ENCODE measurements at places on chromosomes 4 and X. TPM values are rescaled to one million over a fixed set of nuclear protein-coding genes. Genes with fewer than 3 reads are reported as not detected.

The TMEM154 gene
- 5.5 TPM for total RNA-seq

The SMARCA5 gene
- 28.2 TPM for total RNA-seq

The OTC gene
- total RNA-seq, result not detected

The MND1 gene
- 1.4 TPM for total RNA-seq

The MXRA5 gene
- 25.9 TPM for total RNA-seq

The ESX1 gene
- not detected for total RNA-seq

The KIAA0232 gene
- 12.9 TPM for total RNA-seq

The GASK1B gene
- total RNA-seq, result 0.81 TPM

The PRPS2 gene
- 40.4 TPM for total RNA-seq

The UGT2B10 gene
- not detected for total RNA-seq

The ASMT gene
- total RNA-seq, result not detected

The GYPE gene
- total RNA-seq, result under 0.01 TPM

The FAM241A gene
- 0.81 TPM for total RNA-seq

The ANTXR2 gene
- total RNA-seq, result 30.6 TPM

The HEPH gene
- 6.1 TPM for total RNA-seq

The VEGFC gene
- total RNA-seq, result 58.3 TPM

The NEUROG2 gene
- not detected for total RNA-seq

The SSX4 gene
- total RNA-seq, result not detected

The NR3C2 gene
- total RNA-seq, result 2.4 TPM

The ZNF630 gene
- 0.33 TPM for total RNA-seq

The CXCL9 gene
- not detected for total RNA-seq

The SULT1B1 gene
- total RNA-seq, result 0.33 TPM

The RAB39B gene
- 0.13 TPM for total RNA-seq

The MAGEB1 gene
- total RNA-seq, result not detected

The BBS7 gene
- 13.6 TPM for total RNA-seq

The TNMD gene
- total RNA-seq, result not detected

The CABS1 gene
- total RNA-seq, result not detected

The LRCH2 gene
- 0.81 TPM for total RNA-seq

The FAT1 gene
- 378 TPM for total RNA-seq

The NDST4 gene
- total RNA-seq, result not detected

The PRDM8 gene
- total RNA-seq, result 0.49 TPM

All from mesangial cell (primary cell).